Activated T-helper 2 cell treated with anti-CD3 and anti-CD28 coated beads, Interferon-gamma antibody, Interleukin-2, Interleukin-4, amounts not matched to agents 10 μg/mL and 5 μg/mL and 100 μg/mL, durations not matched to agents 14 hours and 24 hours and 36 hours (primary cell): ENCODE measurements at places on chromosomes 4 and X. TPM values are rescaled to one million over a fixed set of nuclear protein-coding genes. Genes with fewer than 3 reads are reported as not detected.
A peak's percentile ranks its signal among the peaks of the same experiment; 100 is the strongest.

DNA sequence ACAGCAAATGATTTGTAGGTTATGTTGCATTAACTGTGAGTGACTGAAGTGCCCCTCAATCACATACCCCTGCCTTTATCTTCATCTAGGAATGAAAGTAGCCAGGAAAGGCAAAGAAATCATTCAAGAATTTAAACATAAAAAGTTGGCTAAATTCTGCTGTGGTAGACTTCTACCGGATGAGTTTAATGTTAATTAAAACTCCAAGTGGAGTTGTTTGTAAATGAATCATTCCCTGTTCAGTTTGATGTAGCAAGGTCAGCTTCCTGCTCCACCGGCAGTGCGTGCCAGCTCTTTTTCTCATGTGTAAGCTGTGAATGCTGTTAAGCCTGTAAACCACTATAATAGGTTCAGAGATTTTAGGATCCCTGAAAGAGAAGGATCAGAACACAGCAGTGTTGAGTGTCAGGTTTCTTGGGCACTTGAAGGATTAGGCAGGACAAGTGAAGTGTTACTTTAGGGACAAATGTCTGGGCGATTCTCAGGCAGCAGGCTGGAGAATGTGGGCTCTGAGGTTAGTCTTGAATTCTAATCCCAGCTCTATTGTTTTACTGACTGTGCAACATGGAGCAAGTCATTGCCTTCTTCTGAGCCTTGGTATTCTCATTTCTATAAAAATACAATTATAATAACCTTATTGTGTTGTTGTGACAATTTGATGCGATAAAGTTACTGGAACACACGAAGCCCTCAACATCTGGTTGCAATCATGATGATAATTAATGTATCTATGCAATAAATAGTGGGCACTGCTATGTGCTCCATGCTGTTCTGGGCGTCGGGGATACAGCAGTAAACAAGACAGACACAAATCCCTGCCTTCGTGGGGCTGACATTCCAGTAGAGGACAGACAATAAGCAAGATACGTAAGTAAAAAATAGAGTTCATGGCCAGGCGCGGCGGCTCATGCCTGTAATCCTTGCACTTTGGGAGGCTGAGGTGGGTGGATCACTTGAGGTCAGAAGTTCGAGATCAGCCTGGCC is 112.0 kb downstream of the SHROOM3 start:
- peaks cover 11% of the 10 kb centered on the region for H3K27me3 ChIP-seq
- no peak overlapping the region for H3K27ac ChIP-seq
- H3K4me3 ChIP-seq = no peak overlapping the region
- H3K36me3 ChIP-seq = no peaks in the 10 kb centered on the region
- DNase-seq = no peak

DNA sequence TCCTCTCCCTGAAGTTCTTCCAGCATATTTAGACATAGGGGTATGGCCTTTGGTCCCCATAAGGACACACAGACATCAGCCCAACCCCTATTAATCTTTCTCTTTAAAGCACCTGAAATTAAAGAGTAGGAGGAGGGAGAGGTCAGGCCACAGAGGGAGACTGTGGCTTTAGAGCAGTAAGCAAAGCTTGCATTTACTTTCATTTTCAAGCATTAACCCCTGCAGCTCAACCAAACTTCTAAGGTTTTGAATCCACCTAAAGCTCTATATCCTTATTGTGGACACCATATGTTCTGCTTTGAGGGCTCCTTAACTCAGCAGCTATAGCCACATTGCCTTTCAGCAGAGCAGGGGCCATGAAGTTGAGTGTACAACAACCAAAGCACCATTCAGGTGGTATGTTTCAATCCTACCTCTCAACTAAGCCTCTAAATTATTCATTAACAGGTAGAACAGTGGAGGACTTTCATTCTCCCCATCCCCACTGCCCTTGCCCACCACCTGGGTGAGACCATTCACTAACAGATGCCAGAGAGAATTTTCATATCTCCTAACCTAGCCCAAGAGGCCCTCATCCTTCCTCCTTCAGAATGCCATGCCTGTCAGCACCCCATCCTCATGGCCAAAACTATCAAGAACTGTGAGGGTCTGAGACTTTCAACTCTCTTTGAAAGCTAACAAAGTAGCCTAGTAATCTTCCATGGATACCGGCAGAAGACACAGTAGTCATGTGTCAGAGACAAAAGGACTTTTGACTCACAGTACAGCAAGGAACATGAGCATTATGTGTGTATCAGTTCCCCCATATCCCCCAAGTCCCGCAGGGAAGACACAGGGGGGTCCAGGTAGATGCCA is 20.8 kb downstream of the LIN54 start:
- no peaks in the 10 kb centered on the region for H3K27me3 ChIP-seq
- H3K4me1 ChIP-seq = peaks cover 22% of the 10 kb centered on the region
- peak overlapping the region; percentile 54 for H3K27ac ChIP-seq
- peak overlapping the region; percentile 60 for H3K4me3 ChIP-seq

GLOD5 gene
- total RNA-seq = not detected in 2 replicates

GRCh38 chrX:34638116-34638515 is 19.0 kb downstream of the TMEM47 start:
- DNase-seq = no peak
- H3K4me3 ChIP-seq = no peak overlapping the region
- no peaks in the 10 kb centered on the region for H3K27me3 ChIP-seq

GRCh38 chr4:112946127-112946526 is 103.3 kb upstream of the ANK2 start:
- H3K4me3 ChIP-seq = no peak overlapping the region
- DNase-seq = no peak
- no peaks in the 10 kb centered on the region for H3K36me3 ChIP-seq
- peaks cover 7% of the 10 kb centered on the region for H3K27me3 ChIP-seq

TBC1D19 gene
- total RNA-seq = 4.5 TPM in 2 replicates

EXOC1L gene
- not detected in 2 replicates for total RNA-seq

DNA sequence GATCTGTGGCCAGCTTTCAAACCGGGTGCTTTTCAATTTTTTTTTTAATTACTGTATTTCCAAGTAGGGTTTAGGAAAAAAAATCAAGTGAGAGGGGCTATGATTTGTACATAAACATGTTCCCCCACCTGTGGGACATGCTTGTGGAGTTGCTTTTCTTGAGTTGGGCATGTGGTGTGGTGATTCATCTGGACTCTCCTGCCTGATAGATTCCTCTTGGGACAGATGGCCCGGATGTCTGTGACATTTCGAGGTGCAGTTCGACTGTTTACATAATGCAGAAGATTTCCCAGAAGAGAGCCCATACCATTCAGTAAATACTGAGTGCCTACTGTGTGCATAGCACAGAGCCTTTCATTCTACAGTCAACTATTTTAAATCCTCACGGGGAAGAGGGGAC is 49.9 kb downstream of the DOCK11 start:
- H3K27ac ChIP-seq = no peak overlapping the region
- no peak for DNase-seq
- H3K4me3 ChIP-seq = no peak overlapping the region
- H3K27me3 ChIP-seq = no peaks in the 10 kb centered on the region

DNA sequence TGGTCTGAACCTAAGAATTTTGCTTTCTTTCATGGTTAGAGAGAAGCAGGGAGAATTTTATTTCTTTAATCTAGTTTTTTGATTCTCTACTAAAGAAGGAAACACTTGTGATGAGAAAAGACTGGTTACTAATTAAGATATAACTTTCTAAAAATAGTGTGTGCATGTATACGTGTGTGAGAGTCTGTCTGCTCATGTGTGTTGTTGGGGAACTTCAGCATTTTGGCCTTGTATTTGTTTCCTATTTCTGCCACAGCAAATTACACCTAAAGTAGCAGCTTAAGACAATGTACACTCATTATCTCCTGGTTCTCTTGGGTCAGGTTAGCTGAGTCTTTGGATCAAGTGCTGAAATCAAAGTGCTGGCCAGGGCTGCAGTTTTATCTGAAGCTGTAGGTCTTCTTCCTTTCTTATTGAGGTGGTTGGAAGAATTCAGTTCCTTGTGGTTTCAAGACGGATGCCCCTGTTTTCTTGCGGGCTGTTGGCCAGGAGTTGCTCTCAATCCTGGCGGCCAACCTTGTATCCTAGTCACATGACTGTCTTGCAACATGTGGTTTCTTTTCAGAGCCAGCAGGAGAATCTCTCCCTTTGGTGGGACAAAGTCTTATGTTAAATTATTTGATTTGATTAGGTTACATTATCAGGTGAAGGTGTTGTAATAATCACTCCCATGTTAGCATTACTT is 188.4 kb upstream of the CLNK start:
- H3K27ac ChIP-seq = no peak overlapping the region
- no peak for DNase-seq
- no peaks in the 10 kb centered on the region for H3K36me3 ChIP-seq
- H3K4me3 ChIP-seq = no peak overlapping the region
- no peaks in the 10 kb centered on the region for H3K27me3 ChIP-seq

DNA sequence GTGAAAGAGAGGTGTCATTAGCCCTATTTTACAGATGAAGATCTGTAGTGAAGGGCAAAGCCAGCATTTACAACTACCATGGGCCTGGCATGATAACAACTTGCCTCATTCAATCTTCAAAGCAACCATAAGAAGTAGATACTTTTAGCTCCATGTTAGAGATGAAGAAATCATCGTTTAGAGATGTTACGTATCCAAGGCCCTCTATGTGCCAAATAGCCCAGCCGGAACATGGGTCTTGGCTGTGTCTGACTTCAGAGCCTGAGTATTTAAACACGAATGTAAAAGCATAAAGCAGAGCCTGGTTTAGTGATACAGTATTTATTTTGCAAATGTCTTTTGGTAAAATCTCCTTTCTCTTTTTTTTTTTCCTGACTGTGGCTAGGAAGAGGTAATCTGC is 197.1 kb downstream of the RASL11B start:
- H3K27ac ChIP-seq = no peak overlapping the region
- H3K4me3 ChIP-seq = no peak overlapping the region
- H3K27me3 ChIP-seq = no peaks in the 10 kb centered on the region
- DNase-seq = no peak
- no peaks in the 10 kb centered on the region for H3K4me1 ChIP-seq

AMER1 gene
- 5.4 TPM in 2 replicates for total RNA-seq

- H3K27ac ChIP-seq = no peak overlapping the region
- H3K4me3 ChIP-seq = no peak overlapping the region
- H3K36me3 ChIP-seq = no peaks in the 10 kb centered on the region
- no peaks in the 10 kb centered on the region for H3K4me1 ChIP-seq
- H3K27me3 ChIP-seq = no peaks in the 10 kb centered on the region
Observed at GRCh38 chr4:188727746-188728145, 588.5 kb downstream of the TRIML1 start.

GRCh38 chr4:155944516-155944915 is 9.2 kb downstream of the CTSO start:
- no peaks in the 10 kb centered on the region for H3K4me1 ChIP-seq
- DNase-seq = no peak
- no peaks in the 10 kb centered on the region for H3K36me3 ChIP-seq
- H3K4me3 ChIP-seq = no peak overlapping the region
- H3K27ac ChIP-seq = no peak overlapping the region

- peaks cover 76% of the 10 kb centered on the region for H3K27me3 ChIP-seq
- DNase-seq = no peak
- peak overlapping the region; percentile 60 for H3K4me3 ChIP-seq
- H3K27ac ChIP-seq = peak overlapping the region; percentile 22
- H3K36me3 ChIP-seq = no peaks in the 10 kb centered on the region
Observed at GRCh38 chr4:4860600-4861389, 1.3 kb downstream of the MSX1 start.

DNA sequence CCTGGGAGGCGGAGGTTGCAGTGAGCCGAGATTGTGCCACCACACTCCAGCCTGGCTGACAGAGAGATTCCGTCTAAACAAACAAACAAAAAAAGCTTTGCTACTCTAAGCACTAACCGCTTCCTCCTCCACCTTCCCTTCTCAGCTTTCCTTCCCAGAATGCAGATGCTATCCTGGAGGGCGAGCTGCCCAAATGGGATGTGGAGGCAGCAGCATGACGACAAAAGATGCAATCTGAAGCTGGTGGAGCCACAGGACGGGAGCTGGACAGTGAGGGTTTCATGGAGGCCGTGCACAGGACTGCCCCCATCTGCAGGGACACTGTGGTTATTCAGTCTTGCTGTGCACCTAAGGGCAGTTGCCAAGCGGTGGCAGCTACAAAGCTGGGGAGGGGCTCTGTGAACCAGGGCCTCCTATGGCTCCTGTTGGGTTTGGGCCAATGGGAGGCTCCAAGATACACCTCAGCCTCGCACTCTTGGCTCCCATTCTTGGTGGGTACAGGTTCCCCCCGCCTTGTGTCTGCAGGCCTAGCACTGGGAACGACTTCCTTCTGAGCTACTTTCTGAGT is 47.4 kb downstream of the WDR1 start:
- H3K36me3 ChIP-seq = peaks cover 74% of the 10 kb centered on the region
- no peak overlapping the region for H3K27ac ChIP-seq
- H3K4me3 ChIP-seq = no peak overlapping the region
- peaks cover 2% of the 10 kb centered on the region for H3K4me1 ChIP-seq
